ENCODE measurements at places on chromosomes 16 and 17.
A peak's percentile ranks its signal among the peaks of the same experiment; 100 is the strongest.

DNA sequence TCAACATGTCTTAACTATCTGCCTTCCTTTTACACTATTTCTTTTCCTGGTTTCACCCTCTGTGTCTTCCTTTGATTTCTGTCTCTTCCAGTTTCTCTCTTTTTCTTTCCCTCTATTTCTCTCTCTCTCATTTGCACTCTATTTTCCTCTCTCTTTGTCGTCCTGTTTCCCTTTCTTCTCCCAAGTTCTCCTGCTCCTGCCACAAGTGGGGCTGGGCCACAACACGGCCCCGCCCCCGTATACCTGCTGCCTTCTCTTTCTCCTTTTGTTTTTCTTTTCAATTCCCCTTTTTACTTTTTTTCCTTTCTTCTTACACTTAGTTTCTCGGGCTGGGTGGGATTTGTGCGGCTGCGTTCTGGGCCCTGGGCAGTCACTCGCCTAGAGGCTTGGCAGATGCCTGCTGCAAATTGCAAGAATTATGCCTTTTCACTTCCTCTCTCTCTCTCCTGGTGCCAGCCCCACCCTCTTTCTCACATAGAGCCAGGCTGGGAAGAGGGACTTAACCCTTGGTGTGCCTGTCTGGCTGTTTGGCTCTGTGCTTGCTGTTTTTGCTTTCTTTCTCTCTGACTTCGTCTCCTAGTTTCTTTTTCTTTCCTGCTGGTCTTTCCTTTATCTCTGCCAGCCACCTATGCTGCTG, 2139.4 kb downstream of the TP53TG3F start:
- no peak for DNase-seq

DNA sequence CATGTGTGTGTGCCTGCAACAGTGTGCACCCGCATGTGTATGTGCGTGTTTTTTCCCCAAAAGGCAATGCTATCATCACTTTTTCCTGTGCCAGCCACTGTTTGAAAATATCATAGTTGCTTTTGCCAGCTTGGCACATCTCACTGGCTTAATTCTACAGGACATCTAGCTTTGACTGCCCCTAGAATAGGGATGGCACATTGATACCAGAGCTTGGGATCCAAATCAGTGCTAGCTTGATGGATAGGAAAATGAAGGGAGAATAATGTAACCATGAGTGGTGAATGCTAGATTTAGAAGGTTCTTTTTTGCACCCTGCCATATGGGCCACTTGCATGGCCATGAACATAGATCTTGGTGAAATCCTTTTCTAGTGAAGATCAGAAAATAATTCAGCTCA, 72.7 kb downstream of the HS3ST4 start:
- DNase-seq = no peak

- DNase-seq = no peak
Measured at GRCh38 chr16:67215706-67216105, 11.2 kb upstream of the TMEM208 start.

DNA sequence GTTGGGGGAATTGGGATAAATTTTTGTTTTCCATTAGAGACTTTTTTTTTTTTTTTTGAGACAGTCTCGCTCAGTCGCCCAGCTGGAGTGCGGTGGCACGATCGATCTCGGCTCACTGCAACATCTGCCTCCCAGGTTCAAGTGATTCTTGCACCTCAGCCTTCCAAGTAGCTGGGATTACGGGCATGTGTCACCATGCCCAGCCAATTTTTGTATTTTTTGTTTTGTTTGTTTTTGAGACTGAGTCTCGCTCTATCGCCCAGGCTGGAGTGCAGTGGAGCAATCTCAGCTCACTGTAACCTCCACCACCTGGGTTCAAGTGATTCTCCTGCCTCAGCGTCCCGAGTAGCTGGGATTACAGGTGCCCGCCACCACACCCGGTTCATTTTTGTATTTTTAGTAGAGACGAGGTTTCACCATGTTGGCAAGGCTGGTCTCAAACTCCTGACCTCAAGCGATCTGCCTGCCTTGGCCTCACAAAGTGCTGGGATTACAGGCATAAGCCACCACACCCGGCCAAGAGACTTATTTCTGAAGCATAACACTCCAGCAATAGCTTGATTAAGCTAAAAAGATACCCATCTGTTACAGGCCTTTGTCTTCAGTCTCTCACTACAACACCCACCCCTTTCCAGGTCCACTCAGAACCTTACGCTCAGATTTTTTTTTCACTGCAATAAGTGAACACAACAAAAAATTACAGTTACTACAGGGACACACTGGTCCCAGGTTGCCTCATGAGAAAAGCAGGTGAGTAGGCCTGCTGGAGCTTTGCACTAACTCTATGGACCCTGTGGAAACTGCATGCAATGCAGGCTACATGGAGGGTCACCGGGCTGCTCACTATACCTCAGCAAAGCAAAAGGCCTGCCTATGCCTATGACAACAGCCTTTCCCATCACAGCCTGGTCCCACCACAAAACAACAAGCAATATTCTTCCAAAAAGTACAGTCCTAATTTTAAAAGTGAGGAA, 34.6 kb downstream of the KANSL1 start:
- DNase-seq = no peak

DNA sequence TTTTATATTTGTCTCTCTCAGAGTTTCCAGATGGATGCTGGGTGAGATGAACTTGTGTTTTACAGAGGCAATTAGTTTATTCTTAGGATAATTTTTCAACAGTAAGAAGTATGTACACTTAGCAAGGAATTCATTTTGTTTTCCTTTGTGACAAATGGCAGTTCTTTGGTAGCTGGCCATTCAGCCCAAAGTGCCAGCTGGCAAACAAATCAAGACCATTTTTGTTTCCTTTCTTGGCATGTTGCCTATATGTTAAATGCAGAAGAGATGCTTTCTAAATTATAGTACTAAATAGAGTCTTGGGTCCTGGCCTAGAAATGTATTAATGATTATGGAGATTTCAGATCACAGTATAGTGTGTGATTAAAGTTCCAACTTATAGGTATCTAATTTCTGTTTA, 337.1 kb downstream of the CNTNAP4 start:
- DNase-seq = no peak

DNA sequence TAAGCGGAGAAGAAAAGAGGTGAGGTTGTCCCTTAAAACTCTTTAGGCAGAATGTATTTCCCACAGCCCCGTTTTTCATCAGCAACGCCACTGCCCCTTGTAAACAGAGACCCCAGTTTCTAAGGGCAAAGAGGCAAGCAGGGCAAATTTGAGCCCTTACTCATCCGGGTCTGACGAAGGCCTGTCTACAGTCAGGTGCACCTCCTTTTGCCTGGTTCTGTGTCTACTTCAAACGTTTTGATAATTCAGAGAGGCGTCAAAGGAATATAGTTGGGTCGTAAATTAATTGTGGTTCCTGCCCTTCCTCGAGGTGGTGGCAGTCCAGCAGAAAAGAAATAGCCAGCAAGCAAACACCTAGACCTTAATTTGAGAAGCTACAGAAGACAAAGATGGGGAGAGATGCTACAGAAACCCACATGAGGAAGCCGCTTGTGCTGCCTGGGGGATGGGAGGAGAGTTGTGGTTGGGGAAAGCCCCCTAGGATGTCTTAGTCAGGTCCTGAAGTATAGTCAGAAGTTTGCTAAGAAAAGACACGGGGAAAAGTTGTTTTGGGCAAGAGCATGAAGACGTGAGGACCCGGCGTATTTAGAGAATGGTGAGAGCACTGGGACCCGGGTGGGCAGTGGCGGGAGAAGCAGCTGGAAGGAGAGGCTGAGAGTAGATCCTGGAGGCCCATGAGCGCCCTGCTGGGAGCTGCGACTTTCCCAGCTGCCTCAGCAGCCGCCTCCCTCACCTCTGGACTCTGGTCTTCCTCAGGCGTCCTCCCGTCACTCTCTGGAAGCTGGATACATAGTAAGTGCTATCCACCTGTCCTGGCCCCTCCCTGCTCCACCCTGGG, 2.4 kb downstream of the FBRS start:
- DNase-seq = peak; percentile 70

GRCh38 chr16:20166531-20167235, 93.0 kb upstream of the GPR139 start:
- DNase-seq = no peak

GRCh38 chr16:52707676-52708337, 160.9 kb upstream of the TOX3 start:
- DNase-seq = no peak

DNA sequence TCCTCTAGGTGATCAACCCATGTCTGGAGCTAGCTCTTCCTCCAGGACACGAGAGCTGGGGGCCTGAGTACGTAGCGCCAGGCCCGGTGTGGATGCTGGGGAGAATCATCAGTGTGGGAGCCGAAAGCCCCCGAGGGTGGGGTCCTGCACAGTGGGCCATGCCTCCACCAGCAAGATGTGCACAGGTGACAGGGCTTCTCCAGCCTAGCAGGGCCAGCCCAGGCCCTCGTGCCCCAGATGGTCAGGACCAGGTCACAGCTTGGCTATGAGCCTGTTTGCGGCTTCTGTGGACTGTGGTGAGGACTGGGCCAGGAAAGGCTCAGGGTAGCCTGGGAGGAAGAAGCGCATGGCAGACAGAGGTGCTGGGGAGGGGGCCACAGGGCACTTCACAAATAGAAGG, 7.8 kb downstream of the MPG start:
- no peak for DNase-seq

DNA sequence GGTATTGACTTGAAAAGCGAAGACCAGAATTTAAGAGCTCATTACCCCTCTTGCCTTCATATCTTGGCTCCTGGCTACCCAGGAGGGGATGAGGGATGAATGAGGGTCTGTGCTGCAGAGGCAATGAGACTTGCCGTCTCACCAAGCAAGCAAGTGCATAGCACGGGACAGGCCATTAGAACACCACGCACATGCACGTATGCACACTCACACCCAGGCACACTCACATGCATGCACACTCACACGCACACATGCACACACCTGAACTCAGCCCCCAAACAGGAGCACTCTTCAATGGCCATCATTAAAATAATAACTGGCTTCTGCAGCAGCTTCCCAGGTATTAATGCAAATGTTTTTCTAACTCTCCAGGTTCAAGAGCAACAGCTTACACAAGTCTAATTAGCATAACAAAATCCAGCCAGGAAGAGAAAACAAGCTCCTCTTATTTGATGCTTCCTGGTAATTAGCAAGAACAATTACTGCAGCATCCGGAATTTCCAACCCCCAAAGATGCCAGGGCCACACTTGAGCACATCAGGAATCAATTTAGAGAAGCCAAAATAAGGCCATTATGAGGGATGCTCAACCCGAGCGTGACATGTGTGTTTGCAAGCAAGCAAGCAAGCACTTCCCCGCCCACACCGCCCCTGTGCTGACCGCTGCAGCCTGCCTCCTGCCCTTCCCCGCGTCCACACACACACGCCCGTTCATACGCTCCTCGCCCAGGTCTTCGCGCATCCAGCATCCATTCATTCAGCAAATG, 171.6 kb upstream of the TNRC6C start:
- DNase-seq = no peak

GRCh38 chr16:86198206-86199118, 299.5 kb downstream of the IRF8 start:
- DNase-seq = no peak

DNA sequence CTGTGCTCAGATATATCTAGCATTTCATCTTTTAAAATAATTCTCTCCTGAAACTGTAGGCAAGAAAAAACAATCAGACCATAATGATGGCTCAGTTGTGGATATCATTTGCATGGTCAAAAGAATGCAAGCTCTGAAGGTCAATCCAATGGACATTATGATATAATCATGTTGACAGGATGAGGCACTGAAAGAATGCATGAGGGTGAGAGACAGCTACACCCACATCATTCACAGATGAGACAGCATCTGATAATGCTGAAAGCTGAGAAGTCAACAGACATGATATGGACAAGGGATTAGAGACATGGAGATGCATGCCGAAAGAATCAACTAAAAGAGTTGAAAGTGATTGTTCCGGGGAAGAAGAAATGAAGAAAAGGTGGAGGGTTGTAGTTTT, 346.4 kb upstream of the CDH5 start:
- no peak for DNase-seq

DNA sequence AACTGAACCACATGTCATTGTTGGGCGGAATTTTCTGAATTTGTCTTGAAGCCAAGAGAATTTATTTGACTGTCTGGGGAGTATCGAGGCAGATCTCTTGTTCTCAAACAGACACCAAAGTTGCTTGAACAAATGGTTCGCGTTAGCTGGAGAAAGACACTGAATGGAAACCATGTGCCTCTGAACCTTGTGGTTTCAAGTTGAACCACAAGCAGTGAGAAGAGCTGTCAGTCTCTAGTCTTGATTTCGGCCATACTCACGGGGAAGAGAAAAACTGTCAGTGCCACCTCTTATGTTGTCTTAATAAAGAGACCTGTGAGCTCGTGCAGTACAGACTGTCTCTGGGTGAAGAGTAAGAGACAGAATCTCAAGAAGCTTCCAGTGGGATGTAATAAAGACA, 886.5 kb upstream of the SOX9 start:
- DNase-seq = no peak

DNA sequence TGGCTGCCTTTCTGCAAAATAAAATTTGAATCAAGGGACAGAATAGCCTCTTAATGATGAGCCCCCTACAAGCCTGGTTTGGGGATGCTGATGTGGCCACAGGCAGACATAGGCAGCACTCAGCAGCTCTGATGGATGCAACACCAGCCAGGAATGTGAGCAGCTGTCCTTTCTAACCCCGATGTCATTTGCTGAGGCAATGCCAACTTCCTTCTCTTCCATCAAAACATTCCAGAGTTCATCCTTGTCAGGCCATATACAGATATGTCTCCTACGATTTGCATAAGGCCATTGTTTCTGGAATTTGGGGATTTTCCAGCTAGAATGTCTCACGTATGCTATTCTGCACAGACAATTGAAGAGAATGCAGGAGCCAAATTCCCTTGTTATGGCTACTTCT, 52.1 kb upstream of the MYOCD start:
- DNase-seq = no peak

GRCh38 chr17:31274252-31274651, 22.8 kb downstream of the OMG start:
- DNase-seq = no peak

DNA sequence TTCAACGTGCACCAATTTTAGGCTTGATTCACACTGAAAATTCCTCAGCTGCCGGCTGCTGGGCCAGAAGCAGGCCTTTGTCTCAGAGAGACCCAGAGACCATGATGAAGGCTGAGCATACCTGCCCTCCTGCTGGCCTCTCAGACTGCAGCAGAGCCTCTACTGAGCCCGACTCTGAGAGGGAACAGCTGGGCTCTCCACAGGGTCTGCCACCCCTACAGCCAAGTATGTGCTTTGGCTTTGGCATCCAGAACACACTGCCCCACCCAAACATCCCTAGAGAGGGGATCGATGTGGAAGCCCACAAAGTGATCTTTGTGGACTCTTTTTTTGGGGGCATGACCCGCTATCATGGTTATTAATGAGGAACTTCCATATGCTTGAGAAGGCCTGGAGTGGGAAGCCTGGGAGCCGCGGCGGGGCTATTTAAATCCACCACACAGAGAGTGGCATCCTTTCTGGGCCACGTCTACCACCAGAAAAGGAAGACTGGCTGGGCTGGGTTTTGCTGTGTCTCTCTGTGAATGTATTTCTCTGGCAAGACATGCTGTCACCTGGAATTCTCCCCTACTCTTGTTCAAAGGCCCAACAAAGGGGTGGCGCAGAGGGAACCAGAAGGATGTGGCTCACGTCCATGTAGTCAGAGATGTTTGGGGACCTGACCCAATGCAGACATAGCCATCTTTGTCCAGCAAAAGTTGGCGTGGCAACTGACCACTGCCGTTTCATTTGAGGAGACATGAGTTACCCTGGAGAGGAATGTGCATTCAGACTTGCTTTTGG, 69.3 kb downstream of the GNAO1 start:
- DNase-seq = no peak

- DNase-seq = no peak
Measured at GRCh38 chr17:59492091-59492451, 73.3 kb upstream of the DHX40 start.

All from effector memory CD4-positive, alpha-beta T cell (primary cell).